ENCODE measurements at places on chromosomes 16 and 17. TPM values are rescaled to one million over a fixed set of nuclear protein-coding genes. Genes with fewer than 3 reads are reported as not detected.
A peak's percentile ranks its signal among the peaks of the same experiment; 100 is the strongest.

DNA sequence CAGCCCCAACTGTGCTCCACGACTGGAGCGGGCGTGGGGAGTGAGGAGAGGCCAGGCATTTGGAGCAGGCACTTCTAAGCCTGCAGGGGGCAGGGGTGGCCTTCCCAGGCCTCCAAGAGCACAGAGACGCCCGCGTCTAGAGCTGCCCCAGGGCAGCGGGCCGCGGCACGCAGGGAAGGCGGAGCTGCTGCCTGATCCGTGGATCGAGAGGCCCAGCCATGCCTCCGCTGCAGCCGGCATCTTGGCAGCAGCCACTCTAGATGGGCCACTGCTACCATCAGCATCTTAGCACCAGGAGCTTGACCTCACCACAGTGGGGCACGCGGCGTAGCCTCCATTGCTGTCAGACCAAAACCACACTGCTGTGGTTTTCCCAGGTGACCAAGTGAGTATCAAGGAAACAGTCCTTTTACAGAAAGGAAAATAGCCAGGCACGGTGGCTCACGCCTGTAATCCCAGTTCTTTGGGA is 20.4 kb upstream of the WDR45B start:
- DNase-seq = peak; percentile 18

GRCh38 chr16:29306943-29307597 is 99.4 kb downstream of the NPIPB11 start:
- DNase-seq = no peak

GRCh38 chr17:17959520-17960361 is 12.5 kb downstream of the TOM1L2 start:
- DNase-seq = no peak

SOCS1 gene
- 11.6 TPM for polyA plus RNA-seq

NAGS gene
- polyA plus RNA-seq = 1.1 TPM

Measured in AG04450 (cell line).